CD4-positive, alpha-beta T cell treated with Interleukin-1 beta for 1 hour (primary cell): ENCODE measurements at places on chromosomes 1 and 21.

DNA sequence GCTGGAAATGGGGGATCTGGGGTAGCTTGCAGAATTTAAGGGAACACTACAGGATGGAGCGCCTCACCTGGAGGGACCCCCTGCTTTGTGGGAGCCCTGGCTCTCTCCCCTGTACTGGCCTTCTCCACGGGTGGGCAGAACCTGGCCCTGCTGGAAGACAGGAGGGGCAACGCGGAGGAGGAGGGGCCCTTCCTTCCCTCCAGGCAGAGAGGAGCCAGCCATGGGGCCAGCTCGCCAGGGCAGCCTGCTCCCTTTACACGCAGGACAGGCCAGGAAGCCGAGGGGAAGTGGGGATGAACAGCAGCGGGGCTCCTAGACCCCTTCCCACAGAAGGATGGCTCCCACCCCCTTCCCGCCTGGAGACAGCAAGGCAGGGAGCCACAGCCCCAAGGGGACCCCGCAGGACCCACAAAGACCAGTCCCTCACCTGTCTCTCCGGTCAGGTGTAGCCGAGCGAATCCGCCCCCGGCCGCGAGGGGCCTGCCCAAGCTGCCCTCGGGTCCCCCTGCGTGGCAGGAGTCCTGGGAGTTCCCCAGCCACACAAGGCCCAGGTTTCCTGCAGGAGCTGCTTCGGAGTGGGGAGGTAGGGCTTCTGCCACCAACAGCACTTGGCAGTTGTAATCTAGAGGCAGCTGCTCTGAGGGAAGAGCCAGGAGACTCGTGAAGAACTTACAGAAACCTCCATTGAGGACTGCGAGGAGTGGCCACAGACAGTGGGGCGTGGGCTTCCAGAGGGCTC is 1.6 kb upstream of the SLC19A1 start:
- no peak for DNase-seq

- DNase-seq, result peak; percentile 27
Observed at GRCh38 chr1:41868241-41868998, 50.3 kb downstream of the HIVEP3 start.

DNA sequence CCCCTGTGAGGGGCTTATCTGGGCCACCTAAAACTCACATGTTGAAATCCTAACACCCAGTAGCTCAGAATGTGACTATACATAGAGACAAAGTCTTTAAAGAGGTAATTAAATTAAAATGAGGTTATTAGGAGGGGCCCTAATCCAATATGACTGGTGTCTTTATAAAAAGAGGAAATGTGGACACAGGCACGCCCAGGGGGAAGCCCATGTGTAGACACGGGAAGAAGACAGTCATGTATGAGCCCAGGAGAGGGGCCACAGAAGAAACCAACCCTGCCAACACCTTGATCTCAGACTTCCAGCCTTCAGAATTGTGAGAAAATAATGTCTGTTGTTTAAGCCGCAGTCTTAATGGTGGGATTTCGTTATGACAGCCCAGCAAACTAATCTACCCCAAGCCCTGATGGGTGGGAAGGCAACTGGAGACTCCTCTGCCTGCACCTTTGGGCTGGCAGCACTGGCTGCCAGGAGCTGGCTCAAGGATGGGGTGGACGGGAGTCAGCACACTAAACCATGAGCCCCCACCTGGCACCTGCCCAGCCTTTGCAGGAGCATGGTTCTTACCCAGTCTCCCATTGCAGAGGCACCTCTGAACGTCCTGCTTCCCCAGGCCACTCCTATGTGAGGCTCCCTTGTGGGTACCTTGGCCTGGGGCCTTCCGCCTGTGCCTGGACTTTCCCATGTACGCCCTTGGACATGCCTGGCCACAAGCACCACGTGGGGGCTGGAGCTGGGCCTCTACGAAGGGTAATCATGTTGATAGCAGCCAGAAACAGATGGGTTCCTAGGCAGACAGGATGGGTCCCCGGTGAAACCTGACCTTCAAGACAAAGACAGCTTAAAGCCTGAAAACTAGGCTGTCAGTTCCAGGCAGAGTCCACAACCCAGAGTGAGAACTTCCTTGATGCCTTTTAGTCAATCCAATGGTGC is 57.1 kb upstream of the DMRTB1 start:
- no peak for DNase-seq

- no peak for DNase-seq
Observed at GRCh38 chr1:20339811-20340457, 49.3 kb downstream of the VWA5B1 start.

- DNase-seq, result no peak
Observed at GRCh38 chr1:28751315-28752060, 14.7 kb downstream of the YTHDF2 start.

- DNase-seq, result no peak
Observed at GRCh38 chr1:29361686-29362085, 125.4 kb downstream of the PTPRU start.

DNA sequence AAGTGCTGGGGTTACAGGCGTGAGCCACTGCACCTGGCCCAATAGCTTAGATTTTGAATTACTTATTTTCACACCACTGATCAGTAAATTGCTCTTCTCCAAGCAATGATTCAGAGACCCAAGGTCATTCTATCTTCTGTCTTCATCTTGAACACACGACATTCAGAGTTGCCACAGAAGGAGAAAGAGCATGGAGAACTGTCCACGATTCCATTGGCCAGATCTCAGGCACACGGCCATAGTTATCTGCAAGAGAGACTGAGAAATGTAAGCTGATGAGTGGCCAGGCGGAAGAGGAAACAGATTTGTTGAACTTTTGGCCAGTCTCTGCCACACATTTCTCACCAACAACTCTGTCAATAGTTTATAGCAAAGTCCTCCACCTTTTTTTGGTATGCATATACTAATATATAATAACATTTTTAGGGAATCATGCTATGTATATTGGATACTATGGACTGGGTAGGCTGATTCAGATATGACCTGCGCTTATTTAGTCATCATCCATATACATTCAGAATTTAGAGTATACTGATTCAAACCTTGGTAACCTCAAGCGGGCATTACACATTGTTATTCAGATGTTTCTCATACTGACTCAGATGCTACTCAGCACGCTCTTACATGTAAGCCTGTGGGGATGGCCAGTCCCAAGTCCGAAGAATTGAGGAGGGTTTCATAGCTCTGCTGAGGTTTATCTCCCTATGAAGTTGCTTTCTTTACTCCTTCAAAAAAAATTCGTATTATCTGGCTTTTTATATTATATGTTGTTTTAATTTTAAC is 25.5 kb upstream of the CAP1 start:
- DNase-seq, result no peak

DNA sequence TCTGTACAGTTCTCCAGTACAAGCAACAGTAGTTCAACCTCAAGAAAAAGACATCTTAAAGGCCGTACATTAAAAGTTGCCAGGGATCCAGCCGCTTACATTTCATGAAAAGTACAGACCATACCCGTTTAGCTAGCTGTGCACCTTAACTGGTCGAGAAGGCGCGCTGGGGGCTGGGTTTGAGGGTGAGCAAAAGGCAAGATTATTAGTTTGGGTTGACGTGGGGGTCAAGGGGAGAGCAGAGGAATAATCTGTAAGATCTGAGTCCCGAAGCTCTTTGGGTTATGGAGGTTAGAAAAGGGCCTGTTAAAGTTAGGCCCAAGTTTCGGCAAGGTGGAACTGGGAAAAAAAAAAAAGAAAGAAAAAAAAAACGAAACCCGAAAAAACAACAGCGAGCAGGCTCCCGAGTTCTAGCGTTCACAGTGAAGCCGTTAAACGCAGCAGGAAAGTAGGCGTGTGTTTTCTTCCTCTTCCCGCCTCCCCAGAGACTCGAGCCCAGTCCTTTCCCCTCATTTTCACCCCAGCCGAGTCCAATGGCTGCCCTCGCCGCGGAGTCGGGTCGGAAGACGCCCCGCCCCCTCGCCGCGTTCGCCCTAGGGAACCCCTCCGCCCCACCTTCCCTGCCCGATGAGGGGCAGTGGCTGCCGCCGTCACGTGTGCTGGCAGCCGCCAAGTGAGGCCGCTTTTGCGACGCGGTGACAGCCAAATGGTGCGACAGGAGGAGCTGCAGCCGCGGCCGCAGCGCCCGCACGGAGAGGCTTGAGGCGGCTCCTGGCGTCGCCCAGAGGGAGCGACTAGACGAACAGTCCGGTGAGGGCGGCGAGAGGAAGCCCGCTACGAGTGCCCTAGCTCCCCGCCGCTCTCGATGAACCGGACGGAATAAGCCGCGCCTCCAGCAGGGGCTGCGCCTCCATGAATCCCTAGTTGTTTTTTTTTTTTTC is at the start of gene PKN2:
TSS of gene PKN2 (plus strand) at position 733 of the 941 bp plus-strand sequence. CDS start 308 bp downstream, outside the sequence.
- DNase-seq, result peak; percentile 97

- peak; percentile 74 for DNase-seq
Observed at GRCh38 chr1:109263597-109264378, 14.4 kb downstream of the CELSR2 start.

DNA sequence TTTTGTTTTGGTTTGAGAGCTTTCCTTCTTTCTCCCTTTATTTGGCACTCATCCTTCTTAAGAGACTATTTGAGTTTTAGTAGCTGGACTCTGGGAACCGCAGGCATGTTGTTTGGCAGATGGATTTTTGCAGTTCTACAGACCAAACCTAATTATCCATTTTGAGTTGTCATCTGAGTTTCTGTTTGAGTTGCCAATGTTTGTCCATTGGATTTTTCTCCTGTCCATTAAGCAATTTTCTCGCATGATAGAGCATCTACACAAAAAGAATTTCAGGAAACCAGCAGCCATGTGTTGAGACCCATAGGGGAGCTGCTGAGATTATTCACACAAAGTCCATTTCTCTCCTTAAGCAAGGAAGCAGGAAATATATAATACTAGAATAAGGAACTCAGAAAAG is 17.2 kb upstream of the CXADR start:
- DNase-seq, result no peak

DNA sequence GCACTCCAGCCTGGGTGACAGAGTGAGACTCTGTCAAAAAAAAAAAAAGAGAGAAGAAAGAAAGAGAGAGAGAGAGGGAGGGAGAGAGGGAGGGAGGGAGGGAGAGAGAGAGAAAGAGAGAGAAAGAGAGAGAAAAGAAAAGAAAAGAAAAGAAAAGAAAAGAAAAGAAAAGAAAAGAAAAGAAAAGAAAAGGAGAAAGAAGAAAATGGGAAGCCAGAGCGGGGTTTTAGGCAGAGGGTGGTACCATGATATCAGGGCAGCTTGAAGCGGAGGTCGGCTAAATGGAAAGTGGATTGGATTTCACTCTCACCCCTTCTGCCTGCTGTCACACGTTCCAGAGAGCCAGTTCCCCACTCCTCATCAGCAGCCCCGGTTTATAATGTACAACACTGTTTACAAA is 1.9 kb downstream of the TMCO4 start:
- DNase-seq, result no peak

DNA sequence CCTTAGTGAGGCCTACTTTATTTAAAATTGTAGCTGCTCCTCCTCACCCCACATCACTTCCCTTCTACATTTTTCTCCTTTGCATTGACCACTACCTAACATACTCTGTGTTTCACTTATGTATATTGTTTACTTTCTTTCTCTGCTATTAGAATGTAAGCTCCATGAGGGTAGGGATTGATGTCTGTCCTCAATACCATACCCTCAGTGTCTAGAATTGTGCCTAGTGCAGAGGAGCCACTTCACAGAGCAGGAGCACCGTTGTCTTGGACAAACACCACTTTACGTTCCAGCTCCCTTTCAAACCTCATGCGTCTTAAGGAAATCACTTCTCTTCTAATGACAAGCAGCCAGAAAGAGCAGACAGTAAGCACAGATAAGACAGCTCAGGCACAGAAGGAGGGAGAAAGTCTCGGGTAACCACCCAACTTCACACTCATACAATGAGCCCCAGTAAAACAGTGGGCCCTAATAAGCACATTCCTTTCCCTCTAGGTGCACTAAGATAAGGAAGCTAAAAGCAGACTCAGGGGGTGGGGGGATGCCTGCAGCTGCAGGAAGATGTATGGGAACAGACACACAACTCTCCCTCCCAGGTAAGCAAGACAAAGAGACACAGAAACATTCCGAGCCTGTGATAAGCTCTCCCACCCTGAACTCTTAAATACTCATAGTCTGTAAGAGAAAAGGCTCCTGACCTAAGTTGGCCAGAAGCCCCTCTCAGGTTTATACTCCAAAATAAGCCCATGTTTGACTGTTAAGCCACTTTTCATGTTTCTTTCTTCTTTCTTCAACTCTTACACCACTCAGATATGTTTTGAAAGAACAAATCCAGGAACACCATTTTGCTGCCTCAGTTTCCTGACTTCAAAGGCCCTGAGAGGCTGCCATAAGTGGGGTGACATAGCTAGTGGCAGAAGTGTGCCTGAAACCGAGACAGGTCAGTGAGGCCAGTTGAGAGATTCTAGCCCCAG is 7.1 kb upstream of the PLEKHM2 start:
- no peak for DNase-seq

DNA sequence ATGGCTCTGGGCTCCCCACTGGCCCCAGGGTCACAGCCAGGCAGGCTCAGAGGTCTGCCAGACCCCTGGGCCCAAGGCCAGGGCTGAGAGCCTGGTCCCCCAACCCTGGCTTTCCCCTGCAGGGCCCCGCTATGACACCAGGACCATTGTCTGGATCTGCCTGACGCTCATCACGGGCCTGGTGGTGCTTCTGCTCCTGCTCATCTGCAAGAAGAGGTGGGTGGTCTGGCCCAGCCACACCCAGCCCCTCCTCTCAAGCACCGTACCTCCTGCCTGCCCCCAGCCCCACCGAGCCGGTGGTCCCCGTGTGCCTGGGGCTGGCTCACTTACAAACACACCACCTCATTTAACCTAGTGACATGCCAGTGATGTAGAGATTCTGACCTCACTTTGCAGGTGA is 31.8 kb downstream of the EPHA8 start:
- DNase-seq, result no peak

DNA sequence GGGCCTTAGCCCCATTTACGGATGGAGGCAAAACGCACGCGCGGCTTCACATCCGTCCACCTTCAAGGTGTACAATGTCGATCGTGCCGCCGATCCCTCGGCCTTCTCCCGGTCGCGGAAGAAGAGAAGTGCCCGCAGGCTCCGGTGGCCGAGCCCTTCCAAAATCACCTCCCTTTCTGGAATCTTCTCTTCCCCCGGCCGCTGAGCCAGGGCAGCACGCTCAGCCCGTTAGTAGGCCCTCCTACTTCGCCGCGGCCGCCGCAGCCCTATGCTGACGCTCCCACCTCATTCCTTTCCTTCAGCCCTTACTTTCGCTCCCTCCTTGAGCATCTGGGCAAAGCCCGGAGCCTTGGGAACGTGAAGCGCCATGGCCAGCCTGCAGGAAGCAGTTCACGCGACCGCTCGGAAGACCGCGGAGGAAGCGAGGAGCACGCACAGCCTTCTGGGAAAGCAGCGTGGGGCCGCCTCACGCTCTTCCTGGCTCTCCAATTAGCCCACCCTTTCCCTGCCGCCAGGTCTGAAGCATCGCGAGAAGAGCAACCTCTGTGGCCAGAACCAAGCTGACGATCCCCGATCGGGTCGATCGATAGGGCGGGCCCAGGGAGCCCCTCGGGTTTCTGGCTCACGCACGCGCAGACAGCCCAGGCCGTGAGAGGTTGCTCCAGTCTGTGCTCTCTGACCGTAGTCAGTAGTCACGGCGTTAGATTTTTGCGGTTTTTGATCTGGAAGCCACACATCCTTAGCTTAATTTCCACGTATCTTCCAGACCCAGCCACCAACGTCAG is at the start of gene CCT8:
TSS of gene CCT8 (minus strand) at position 427 of the 785 bp plus-strand sequence. CDS start at position 369, 58 bp downstream.
- peak; percentile 99 for DNase-seq

DNA sequence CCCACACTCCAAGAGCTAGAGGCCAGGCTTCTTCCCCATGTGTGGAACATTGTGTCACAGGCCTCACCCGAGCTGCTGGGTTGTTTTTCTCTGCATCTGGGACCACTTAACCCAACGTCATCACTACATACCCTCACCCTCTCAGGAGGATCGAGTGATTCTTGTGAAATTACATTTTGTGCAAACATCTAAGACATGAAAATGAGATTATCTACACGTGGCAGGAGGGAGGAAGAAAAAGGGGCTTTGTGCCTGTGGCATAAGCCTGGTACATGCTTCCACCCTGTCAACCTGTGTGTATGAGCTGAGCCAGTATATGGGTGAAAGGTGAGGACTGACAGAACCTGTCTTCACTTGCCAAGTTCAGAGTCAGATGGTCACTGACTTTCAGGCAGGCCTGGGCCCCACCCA is 1.6 kb downstream of the CPT2 start:
- no peak for DNase-seq
